ENCODE measurements at places on chromosomes 1 and 21. TPM values are rescaled to one million over a fixed set of nuclear protein-coding genes. Genes with fewer than 3 reads are reported as not detected.

DNA sequence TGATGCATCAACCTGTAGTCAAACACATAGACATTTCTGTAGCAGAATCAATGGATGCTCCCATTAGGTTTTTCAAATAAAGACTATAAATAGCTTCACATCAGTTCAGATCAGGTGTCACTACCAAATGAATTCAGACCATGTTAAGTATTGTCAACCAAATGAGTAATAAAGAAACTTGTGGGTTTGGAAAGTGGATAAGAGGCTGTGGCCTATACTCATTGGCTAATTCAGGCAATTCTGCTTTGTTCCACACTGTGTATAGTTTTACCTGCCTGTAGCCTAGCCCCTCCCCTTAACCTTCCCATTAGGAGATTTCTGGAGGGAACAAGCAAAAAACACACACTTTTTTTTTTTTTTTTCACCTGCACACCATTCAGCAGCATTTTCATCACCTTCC is 321.2 kb downstream of the HLX start:
- no peak for DNase-seq

GRCh38 chr1:18752409-18752808 is 107.1 kb downstream of the TAS1R2 start:
- DNase-seq, result no peak

HES5 gene
- not detected for polyA plus RNA-seq

- no peak for DNase-seq
Observed at GRCh38 chr1:91120936-91121335, 99.1 kb upstream of the ZNF644 start.

DNA sequence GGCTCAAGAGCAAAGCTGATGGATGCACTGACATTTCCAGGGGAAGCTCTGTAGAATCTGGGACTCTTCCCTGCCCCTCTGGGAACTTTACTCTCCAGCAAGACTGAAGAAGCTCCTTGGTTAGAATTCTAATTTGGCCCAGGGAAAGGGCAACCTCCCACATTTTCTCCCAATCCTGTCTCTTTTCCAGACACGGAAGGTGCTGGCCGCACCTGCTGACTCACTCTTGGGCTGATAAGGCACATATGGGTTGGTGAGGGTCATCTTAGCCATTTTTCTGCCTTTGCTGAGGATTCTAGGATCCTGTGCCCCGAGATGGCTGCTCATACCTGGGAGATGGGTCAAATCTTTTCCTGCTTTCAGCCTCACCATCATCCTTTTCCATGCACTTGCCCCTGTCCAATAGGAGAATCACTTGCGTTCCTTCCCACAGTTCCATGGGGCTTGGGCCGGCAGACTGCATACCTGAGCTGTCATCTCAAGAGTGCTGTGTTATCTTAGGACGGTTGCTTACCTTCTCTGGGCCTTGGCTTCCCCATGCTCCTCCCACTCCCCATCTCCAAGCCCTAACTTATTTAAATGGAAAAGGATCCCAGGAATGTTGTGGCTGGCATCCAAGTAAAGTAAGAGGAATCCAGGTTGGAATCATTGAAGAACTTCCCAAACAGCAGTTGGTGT is 1.3 kb downstream of the TINAGL1 start:
- DNase-seq, result no peak

GRCh38 chr1:26864610-26865480 is 1.9 kb downstream of the SFN start:
- DNase-seq, result peak; percentile 96

- no peak for DNase-seq
Observed at GRCh38 chr1:110462964-110463363, 12.0 kb downstream of the PROK1 start.

- DNase-seq, result no peak
Observed at GRCh38 chr1:116764906-116765862, 11.0 kb downstream of the CD2 start.
